ENCODE measurements at places on chromosomes 4 and X.
A peak's percentile ranks its signal among the peaks of the same experiment; 100 is the strongest.

DNA sequence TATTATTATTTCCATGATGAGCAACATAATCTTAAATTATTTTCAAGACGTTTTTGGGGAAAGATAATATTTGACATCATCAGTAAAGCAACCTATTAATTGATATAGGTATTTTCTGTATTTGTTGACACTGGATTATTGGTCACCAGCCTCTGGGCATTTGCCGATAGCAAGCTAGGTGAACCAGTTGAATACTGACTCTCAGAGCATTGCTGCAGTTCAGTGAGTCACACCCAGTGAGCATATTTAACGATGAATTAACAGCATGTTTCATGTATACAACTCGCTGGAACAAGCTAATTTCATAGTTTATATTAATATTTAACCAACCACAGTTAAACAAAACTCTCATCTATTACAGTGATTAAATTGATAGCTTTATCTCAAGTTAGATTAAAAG lies 1006.0 kb upstream of the DIAPH2 start:
- DNase-seq = no peak

GRCh38 chrX:79601341-79602131 lies 234.4 kb upstream of the ITM2A start:
- DNase-seq = no peak

DNA sequence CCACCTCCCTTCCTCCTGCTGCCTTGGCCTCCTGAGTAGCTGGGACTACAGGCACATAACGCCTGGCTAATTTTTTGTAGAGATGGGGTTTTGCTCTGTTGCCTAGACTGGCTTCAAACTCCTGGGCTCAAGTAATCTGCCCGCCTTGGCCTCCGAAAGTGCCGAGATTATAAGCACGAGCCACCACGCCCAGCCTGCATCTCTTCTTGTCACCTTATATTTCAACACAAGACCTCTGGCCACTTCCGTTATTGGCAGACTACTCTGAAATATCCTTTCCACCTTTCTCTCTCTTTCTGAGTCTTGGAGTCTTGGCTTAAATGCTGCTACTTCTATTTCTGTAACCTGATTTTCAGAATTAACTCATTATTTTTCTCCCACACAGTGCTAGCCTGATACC lies 5.6 kb downstream of the KIAA0232 start:
- DNase-seq = no peak

- DNase-seq = no peak
These were observed 12.8 kb upstream of the SCARB2 start for GRCh38 chr4:76226418-76226817.

- no peak for DNase-seq
These were observed 112.4 kb downstream of the PDS5A start for GRCh38 chr4:39865280-39865679.

DNA sequence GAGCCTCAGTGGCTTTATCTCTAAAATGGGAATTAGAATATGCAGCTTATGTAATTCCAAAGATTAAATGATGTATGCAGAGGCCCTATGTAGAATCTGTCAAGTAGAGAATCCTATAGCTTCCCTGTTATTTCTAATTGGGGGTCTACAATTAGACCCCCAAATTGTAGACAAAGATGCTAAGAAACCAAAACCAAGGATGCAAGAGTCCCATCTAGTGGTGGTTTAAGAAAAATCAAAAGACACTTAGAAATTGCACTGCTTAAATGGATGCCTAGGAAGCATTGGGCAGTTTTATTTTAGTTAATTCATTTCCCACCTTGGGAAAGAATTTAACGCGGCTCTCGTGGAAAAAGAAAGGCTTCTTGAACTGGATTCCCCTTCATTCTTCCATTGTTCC lies 115.2 kb downstream of the GABRA2 start:
- no peak for DNase-seq

DNA sequence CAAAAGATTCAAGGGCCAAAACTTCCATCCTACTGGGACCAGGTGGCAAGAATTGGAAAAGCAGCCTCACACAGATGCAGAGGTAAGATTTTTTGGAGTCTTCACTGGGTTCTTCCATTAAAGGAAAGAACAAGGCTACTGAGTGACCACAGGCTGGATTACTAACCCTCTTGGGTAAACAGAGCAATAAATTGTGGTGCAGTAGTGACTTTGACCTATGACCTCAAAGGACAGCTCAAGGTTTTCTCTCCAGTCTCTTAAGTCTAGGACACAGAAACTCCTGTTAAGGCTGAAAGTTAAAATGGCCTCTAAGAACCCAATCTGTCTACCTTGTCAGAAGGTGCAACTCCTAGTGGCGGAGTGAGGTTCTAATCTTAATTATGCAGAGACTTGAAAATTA lies 464.9 kb downstream of the SMARCA1 start:
- no peak for DNase-seq

- DNase-seq = no peak
These were observed 102.3 kb upstream of the GRIA3 start for GRCh38 chrX:123081776-123082175.

- DNase-seq = peak; percentile 35
These were observed 62.5 kb downstream of the WFS1 start for GRCh38 chr4:6332042-6332668.

GRCh38 chrX:55715847-55716246 lies 1.7 kb upstream of the RRAGB start:
- no peak for DNase-seq

GRCh38 chr4:129264008-129264657 lies 168.2 kb downstream of the C4orf33 start:
- DNase-seq = no peak

GRCh38 chr4:152665691-152666395 lies 14.0 kb downstream of the TMEM154 start:
- no peak for DNase-seq

GRCh38 chr4:10458177-10458576 lies 951 bp upstream of the ZNF518B start:
- DNase-seq = no peak

DNA sequence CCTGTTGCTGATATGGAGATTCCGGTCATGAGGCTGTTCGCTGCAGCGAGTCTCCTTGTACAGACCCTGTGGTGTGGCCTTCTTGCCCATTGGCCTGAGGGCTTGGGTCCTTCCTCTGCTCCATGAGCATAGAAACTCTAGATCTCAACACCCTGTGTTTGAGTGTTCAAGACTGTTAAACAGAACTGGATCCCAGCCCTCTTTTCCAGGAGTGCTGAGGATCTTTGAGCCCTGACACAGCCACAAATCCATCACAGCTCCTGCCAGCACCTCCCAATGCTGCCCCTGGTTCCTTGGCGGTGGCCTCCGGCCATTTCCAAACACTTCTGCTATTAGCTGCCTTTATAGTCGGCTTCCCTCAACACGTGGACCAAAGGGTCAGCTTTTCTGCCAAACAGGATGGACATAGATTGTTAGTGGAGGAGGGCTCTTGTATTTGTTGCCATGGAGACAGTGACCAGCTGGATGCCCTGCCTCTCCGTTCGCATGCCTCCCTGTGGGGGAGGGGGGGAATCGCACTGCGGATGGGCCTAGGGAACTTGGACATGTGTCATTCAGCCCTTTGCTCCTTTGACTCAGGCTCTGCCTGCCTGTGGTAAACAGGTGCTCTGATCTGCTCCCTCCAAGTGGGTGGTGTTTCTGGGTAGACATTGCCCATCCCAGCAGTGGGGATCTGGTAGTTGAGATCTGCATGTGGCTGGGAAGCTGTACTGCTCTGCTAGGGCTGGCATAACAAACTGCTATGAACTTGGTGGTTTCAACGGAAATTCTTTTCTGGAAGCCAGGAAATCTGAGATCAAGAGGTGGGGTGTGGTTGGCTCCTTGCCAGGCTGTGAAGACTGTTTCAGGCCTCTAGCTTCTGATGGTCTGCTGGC lies 6.9 kb upstream of the WDR1 start:
- DNase-seq = no peak

DNA sequence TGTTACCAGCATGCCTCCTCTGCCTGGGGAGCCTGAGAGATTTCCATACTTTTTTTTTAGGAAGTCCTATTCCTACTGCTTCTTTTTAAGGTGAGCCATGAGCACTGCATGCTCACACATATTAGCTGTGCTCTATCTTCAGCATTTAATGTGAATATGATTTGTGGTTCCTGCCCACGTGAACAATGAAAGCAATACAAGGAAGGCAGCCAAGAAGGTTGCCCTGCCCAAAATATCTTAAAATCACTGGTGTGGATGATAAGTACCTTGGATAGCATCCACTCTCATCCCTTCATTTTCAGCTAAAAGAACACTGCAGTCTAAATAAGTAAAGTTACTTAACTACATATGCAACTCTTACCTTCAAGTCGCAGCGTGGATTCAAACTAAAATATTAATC lies 607.5 kb downstream of the PACRGL start:
- DNase-seq = no peak

DNA sequence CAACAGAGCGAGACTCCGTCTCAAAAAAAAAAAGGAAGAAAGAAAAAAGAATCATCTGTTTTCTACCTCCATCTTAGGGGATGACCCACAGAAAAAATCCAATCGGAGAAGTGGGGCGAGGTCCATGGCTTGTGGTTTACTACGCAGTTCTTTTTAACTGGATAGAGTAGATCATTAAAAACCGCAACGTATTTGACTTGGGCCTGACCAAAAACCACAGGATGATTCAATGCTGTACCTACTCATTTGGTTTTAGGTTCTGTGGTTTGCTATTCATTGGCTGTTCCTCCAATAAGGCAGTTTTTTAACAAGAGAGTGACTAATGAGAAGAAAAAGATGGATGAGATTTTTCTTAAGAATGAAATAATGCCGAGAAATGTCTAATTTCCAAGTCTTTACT lies 83.7 kb downstream of the FREM3 start:
- peak; percentile 8 for DNase-seq

- DNase-seq = no peak
These were observed 25.2 kb upstream of the GLOD5 start for GRCh38 chrX:48736303-48736702.

- no peak for DNase-seq
These were observed 49.7 kb downstream of the STK32B start for GRCh38 chr4:5100986-5101385.

GRCh38 chr4:145061318-145061920 lies 36.6 kb downstream of the ANAPC10 start:
- no peak for DNase-seq

- no peak for DNase-seq
These were observed 51.0 kb upstream of the CFAP47 start for GRCh38 chrX:35868501-35868900.

GRCh38 chr4:173924561-173924960 lies 358.9 kb downstream of the FBXO8 start:
- DNase-seq = no peak

DNA sequence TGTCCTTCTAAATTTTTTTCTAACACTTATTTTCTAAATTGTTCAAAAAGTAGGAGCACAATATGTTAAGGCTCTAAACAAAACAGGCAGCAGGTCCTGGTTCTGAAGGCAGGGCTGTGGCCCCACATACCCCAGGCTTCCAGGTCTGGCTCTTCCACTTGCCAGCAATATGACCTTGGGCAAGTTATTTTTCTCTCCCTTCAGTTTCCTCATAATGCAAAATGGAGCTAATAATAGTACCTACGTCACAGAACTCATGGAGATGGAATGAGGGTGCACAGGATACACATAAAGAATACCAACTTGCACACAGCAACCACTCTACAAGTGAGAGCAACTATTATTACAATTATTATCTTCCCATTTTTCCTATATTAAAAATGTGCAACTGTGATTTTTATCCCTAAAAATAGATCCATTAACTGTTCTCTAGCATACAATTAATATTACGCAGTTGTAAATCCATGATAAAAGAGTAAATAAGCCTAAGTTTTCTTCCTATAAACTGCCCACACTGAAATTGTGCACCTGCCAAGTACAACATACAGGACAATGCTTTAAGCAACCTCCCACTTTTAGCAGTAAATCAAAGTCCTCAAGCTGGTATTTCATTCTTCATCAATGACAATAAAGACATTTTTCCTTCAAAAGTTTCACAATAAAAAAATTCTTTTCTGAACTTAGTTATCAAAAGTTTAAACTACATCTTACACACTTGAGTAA lies 27.0 kb downstream of the OTUD4 start:
- DNase-seq = no peak

- no peak for DNase-seq
These were observed 5.9 kb upstream of the SEPTIN6 start for GRCh38 chrX:119698845-119699244.

DNA sequence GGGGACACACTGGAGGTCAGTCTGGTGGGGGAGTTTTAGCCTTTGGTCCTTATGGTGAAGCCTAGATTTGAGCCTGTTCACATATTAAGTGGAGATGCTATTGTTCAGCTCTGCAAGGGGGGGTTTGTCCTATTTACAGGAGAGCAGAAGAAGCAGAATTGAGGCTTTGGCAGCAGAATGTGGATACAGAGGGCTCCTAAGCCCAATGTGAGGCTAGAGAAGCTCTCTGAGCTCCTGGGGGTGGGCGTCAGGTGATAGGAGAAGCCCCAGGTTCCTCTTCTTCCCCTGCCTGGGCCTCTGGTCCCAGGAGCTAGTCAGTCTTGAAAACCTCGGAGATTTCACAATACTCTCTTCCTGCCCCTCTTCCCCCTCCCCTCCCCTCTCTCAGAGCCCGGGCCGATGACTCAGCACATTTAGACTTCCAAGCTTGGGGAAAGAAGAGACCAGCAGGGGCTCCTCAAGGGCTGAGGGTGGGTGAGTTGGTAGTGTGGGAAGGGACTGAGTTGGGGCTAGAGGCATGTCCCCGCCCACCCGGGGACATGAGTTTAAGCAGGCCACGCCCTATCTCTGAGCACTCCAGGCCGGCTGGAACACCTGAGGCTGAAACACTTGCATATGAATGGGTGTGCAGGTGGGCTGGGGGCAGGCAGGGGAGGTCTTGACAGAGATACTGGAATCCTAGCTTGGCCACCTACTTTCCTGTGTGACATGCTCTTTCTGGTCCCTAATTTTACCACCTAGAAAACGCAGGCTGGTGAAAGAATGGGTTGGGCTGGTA lies 3.4 kb downstream of the TFE3 start:
- DNase-seq = peak; percentile 58

GRCh38 chr4:27684610-27685011 lies 824.0 kb downstream of the STIM2 start:
- peak; percentile 16 for DNase-seq

GRCh38 chr4:960636-961350 lies 12.6 kb downstream of the DGKQ start:
- no peak for DNase-seq

DNA sequence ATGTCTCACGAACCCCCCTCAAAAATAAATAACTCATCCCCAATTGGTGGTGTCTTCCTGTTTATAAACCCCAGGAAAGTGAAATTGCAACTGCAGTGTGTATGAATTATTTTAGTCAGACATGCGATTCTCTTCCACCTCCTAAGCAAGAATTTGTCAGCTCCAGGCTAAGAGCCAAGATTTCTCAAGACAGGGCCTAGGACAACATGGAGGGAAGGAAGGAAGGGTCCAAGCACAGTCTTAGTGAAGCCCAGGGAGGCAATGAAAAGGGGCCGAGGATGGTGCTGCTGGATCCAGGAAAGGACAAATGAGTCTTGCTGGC lies 20.0 kb downstream of the SH3KBP1 start:
- DNase-seq = no peak

GRCh38 chr4:3437582-3437936 lies 4.2 kb upstream of the HGFAC start:
- DNase-seq = no peak

GRCh38 chr4:93791570-93792195 lies 36.9 kb upstream of the ATOH1 start:
- no peak for DNase-seq
